ENCODE measurements at places on chromosomes 5 and 9.

GRCh38 chr5:147332658-147333057 is 97.8 kb downstream of the STK32A start:
- DNase-seq: no peak

GRCh38 chr5:133453831-133454230 is 158.5 kb downstream of the FSTL4 start:
- no peak for DNase-seq

GRCh38 chr9:35696520-35697215 is 6.9 kb upstream of the TPM2 start:
- peak; percentile 32 for DNase-seq

- DNase-seq: no peak
Observed at GRCh38 chr5:132768485-132768868, 8.6 kb downstream of the SEPTIN8 start.
